ENCODE measurements at places on chromosomes 2 and 18.
A peak's percentile ranks its signal among the peaks of the same experiment; 100 is the strongest.

- no peak for DNase-seq
Measured at GRCh38 chr2:10094271-10094814, 14.1 kb upstream of the CYS1 start.

DNA sequence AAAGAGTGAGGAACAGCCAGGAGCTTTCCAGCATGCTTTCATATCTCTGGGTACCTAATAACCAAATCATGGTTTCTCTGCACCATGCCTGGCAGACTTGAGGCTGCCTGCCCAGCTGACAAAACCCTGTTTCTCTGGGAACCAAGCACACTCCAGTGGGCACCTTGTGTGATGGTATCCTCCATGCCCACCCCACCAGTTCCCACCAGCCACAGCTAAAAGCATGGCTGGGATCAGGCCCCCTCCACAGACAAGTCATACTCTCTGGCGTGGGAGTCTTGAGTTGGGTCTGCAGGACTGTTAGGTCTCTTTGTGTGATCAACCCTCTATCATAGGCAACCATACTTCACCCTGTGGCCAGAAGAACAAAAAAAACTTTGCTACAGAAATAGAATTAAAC is 56.0 kb downstream of the TMEM163 start:
- no peak for DNase-seq

DNA sequence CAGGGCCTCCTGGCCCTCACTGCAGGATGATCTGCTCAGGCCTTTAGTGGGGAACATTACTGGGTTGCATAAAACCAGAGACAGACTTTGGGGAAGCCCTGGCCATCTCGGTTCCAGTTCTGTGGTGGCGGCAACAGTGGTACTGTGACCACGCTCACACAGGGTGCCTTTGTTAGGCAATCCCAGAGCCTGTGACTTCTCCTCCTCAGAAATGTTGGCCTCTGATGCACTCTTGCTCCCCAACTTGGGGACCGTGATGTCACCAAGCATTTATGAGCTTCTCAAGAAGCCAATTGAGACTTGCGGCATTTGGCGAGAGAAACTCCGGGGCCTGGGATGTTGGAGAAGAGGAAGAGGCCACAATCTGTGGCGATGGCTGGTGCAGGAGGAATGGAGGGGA is 80.9 kb upstream of the PKDCC start:
- DNase-seq = no peak

DNA sequence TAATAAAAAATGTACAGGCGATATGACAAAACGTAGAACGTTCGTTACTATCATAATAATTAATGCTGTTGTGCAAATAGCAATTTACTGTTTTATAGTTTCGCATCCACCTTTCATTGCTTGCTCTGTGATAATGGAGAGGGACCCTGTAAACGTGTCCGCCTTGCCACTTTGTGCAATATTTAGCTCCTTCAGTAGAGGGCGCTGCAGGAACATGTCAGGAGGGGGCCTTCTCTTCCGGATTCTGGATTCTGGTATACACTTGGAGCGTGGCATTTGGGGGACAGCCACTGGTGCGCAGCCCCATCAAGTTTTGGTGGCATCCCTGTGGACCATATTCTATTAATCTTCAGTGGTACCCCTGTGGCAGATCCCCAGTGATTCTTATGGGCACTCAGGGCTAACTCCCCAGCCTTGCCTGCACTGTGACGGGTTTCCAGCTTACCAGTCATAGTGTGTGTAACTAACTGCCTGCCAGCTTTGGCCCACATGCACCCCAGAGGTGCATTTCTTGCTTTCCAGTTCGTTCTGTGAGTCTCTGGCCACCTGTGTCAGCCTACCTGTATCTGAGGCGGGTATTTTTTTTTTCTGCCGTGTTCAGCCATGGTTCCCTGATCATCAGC is 140.3 kb downstream of the CYRIA start:
- DNase-seq = no peak

GRCh38 chr2:157326698-157327097 is 1.1 kb upstream of the ERMN start:
- DNase-seq = no peak

GRCh38 chr2:172510088-172510487 is 45.8 kb upstream of the PDK1 start:
- no peak for DNase-seq

DNA sequence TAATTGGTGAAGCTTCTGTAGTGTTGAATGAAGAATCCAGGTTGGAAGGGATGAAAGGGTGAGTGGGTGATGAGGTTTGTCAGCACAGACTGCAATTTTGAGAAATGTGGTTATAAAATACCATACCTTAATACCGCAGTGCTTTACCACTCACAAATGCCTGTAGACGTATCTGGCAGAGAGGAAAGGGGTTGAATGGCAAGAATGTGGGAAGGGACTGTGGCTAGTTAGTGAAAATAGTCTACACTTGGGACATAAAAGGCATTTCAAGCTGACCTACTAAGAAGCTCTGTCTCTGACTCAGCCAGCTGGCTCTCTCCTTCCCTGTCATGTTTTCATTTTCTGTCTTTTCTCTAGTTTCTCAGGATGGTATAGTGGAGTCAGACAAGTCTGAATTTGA is 25.1 kb downstream of the CDK15 start:
- peak; percentile 78 for DNase-seq

DNA sequence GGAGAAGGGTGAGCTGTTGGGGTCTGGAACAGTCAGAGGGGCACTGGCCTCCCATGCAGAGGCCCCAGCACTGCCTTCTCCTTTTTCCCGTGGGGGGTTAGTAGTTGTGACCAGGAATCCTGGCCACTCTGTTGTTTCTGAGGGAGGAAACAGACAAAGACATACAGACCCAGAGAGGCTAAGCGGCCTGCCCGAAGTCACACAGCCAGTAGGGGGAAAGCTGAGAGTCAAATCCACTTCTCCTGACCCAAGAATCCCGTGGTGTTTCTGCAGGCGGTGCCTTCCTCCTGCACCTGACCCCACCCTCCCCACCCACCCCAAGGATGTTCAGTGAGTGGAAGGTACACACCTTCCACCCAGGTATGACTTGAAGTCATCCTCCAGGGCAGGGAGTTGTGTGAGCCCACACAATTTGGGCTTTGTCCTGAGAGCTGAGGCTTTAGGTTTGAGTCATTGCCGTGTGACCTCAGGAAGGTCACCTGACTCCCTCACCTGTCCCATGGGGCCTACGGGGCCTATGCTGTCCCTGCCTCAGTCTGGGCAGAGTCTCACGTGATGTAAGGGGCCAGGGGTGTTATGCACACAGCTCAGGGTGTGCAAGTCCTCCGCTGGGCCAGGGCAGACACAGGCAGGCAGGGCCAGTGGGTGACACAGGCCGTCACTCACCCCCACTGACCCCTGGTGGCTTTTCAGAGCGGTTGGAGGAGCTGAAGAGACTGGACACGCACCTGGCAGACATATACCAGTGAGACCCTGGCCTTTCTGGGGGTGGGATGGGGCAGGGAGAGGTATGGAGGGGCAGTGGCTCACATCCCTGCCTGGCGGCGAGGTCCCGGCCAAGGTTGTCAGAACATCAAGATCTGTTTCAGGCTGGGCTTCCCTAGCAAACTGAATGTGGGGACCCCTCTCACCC is 5.0 kb downstream of the NT5DC4 start:
- no peak for DNase-seq

DNA sequence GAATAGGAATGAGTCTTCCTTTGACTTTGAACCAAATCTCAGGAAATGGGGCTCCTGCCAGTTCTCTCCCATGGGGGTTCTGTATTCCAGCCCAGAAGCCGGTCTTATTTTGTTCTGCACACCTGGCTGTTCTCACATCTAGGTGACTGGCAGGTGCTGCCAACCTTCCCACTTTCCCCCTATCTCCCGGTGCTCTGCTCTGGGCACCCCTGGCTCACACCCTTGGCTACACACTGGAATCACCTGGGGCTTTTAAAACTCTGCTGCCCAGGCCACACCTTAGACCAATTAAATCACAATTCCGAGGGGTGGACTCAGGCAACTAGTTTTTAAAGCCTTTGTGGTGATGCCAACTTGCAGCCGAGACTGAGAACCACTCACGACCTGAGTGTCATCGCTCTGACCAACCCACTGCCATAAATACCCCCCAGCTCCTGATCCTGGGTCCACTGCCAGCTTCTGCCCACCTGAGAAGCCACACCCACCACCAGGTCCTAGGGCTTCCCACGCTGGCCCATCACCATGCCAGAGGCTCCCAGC is 69.2 kb downstream of the KCNF1 start:
- no peak for DNase-seq

DNA sequence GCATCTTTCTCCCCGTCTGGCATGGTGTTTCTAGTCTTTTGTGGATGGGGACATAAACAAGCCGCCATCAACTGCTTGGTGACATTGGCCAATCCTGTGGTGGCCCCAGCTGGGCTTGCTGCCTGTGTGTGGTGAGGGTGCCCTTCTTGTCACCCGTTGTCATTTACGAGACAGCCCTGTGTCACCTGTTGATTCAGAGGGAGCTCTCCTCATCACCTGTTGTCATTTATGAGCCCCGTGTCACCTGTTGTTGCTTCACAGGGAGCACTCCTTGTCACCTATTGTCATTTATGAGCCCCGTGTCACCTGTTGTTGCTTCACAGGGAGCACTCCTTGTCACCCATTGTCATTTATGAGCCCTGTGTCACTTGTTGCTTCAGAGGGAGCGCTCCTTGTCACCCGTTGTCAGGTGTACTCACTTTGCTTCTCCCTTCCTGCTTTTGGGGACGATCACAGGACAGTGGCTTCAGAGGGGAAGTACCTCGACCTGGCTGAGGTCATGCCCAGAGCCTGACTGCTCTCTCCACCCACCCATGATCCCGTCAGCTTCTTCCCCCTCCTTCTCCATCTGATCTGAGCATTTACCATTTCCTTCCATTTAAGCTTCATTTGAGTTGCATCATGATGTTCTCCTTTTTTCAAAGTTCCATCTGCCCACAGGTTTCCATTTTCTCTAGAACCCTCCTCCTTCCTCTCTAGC is 29.1 kb downstream of the HPCAL1 start:
- no peak for DNase-seq

DNA sequence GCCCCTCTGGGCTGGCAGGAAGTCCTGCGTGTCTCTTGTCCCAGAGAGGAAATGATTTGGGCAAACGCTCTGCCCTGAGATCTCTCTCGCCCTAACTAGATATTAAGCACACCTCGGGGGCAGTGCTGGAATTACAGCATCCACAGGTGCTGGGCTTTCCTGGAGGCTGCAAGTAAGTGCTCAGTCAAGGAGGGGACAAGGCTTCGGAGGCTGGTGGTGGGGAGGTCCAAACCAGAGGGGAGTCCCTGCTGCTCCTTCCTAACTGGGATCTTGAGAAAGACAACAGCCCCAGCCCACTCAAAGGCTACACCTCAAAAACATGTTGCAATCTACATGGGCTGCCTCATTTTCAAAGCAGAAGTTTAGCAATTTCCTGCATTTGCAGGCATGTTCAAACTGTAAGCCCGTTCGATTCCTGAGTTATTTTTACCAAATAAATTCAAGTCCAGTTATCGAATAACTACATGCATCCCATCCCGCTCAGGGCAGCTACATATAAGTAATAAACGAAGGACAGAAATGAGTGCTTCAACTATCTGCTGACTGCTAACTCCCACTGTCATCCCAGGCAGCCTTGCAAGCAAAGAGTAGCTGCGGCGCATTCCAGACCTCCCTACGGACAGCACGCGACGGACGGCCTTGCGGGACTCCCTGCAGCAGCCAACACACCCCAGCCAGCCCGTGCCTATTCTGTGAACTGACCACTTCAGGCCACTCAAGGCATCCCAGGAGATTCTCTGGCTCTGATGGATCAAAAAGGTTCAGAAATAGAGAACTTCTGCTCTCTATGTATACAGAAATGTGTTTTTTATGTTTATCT is 27.5 kb downstream of the ZNF516 start:
- no peak for DNase-seq

DNA sequence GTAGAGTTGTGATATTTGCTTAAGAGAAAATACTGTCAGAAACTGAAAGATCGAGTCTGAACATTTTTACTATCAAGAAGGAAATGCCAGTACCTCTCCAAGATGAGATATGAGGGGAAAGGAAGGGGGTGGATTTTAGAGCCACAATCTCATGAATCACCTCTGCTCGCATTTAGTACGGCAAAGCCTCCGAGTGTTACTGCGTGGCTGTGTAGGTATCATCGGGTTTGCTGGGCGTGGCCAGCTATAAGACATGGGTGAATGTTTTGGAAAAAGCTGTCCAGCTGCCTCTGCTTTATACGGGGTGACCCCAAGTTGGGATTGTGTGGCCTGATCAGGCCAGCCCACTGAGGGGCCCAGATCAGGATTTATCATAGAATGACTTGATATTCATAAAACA is 826.4 kb downstream of the SOCS6 start:
- DNase-seq = no peak

DNA sequence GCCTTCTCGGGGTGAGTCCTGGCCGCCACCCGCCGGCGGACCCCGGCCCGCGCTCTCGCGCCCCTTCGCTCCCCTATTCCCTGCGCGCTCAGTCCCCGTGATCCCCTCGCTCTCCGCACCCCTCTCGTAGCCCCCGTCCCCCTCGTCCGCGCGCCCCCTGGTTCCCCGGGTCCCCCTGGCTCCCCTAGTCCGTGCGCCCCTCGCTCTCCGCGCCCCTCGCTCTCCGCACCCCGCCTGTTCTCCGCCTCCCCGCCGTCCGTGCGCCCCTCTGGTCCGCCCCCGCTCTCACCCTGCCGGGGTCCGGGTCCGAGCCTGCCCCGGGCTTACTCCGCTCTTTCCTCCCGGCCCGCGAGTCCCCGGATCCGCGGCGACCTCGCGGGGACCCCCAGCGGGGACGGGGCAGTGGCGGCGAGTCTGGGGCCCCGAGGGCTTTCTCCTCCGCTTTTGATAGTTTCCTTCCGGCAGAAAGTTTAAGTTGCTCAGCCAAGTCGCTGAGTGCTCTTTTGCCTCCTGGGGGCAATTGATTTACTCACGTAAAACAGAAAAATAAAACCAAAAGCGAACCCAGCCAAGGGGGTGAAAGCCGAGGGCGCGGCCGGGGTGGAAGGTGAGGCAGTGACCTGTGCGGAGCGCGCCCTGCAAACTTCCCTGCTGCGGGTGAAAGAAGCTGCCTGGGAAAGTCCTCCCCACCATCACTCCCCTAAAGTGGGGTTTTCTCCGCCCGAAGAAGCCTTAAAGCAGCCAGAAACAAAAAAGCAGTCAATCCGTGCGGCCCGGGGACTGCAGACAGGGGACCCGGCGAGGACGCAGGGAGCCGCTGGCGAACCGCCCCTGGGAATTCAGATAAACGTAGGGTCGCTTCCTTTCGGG is 568 bp downstream of the RAB31 start:
- no peak for DNase-seq

- DNase-seq = no peak
Measured at GRCh38 chr2:175463589-175464310, 282.2 kb upstream of the ATP5MC3 start.

DNA sequence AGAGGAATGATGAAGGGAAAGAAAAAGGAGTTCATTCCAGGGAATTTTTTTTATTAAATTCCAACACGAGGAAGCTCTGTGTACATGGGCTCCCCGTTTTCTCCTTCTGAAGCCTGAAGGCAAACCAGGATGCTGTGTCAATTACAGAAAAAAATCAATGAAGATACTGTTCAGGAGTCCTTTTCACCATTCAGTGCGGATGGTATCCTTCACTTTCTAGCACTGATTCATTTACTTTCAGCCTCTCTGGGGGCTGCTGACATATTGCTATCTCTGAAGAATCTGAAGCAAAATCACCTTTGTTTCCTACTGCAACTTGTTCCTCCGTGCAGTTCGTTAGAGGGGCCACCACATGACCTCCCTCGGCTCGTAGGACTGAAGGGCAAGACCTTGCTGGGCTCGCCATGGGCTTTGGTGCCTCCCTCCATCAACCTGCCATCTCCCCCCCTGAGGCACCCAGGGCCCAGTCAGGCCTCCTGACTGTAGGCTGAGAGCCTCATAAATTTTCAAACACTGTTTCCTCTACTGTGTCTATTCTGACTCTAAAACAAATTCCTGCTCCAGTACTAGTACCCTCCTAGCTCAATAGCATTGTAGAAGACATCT is 25.5 kb upstream of the ST8SIA3 start:
- no peak for DNase-seq

Measured in fibroblast of skin of left quadriceps (primary cell).